ENCODE measurements at places on chromosomes 11 and 22.

GRCh38 chr11:86513138-86513537 is 138.5 kb downstream of the CCDC81 start:
- no peak for DNase-seq

DNA sequence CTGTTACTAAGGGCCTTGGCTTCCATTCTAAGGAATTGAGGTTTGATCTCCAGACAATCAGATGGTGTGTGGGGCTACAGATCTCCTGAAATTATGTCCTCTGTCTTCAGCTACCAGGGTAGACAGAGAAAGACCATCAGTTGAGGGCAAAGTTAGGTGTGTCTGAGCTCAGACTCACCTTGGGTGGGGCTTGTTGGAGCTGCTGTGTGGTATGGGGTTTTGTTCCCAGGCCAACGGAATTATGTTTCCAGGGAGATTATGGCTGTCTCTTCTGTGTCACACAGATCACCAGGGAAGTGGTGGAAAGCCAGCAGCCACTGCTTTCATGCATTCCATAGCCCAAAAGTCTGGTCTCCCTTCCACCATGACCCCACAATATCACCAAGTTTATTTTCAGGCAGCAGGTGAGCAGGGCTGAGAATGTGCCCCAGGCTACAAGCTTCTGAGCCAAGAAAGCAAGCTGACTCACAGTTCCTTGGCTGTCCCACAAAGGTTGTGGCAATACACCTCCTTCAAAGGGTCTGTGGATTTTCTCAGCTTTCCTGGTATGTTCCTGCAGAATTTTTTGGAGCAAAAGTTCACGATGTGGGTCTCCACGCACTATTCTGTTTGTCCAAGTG is 714.9 kb downstream of the LUZP2 start:
- DNase-seq: no peak

DNA sequence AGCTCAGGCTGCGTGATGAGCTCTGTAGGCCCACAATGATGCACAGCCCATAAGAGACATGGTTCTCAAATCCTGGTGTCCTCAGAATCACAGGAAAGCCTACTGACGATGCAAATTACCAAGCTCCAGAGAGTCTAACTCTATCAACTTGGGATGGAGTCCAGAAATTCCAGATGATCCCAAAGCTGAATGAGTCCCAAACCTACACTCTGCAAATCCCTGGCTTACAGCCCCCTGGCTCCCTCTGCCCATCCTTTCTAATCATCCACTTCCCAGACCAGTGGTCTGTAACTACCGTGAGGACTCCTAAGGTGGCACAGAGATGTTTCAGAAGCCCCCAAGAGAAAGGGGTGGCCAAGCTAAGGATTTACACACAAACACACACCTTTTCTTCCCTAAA is 13.5 kb downstream of the ARFGAP2 start:
- DNase-seq: no peak

GRCh38 chr11:64384028-64384737 is 25.2 kb downstream of the RPS6KA4 start:
- no peak for DNase-seq
